Upper lobe of right lung (tissue), 1 donor: ENCODE measurements at places on chromosomes 2 and 18. TPM values are rescaled to one million over a fixed set of nuclear protein-coding genes. Genes with fewer than 3 reads are reported as not detected.

DNA sequence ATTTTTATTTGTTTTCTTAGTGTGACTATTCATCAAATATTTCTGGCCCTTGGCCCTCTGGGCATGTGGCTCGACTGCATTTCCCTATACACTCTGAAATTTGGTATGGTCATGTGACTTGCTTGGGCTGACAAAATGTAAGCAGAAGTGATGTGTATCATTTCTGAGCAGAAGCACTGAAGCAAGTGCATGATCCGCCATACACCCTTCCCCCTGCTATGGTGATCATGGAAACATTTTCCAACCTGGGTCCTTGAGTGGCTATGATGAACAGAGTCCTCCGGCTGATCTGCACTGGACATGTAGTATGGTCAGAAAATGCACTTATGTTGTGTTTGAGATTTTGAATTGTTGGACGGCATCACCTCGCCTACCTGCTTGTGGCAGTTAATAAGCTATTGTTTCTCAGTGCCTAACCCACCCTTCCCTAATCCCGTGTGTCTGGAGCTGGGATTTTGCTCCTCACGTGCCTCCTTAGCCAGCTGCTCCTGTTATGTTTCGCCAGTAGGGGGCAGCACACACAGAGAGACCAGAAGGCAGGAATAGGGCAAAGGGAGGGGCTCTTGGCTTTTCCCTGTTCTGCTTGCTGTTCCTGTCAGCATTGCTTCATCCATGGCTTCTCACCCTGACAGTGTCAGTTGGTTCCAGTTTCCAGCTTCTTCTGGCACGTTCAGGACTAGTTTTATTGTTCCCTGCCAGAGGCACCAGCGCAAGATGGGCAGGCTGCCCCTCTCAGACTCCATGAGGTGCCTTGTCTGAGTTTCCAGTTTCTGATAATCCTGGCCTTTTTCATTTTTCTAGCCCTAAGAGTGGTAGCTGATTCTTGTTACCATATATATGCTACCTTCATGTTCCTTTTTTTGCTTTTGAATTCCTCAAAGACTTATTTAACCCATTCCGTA lies 207.4 kb downstream of the ARL6IP6 start:
- no peaks in the 10 kb centered on the region for H3K36me3 ChIP-seq
- no peak overlapping the region for H3K4me3 ChIP-seq
- DNase-seq: peak; percentile 73
- no peak overlapping the region for H3K27ac ChIP-seq
- no peaks in the 10 kb centered on the region for H3K27me3 ChIP-seq

DNA sequence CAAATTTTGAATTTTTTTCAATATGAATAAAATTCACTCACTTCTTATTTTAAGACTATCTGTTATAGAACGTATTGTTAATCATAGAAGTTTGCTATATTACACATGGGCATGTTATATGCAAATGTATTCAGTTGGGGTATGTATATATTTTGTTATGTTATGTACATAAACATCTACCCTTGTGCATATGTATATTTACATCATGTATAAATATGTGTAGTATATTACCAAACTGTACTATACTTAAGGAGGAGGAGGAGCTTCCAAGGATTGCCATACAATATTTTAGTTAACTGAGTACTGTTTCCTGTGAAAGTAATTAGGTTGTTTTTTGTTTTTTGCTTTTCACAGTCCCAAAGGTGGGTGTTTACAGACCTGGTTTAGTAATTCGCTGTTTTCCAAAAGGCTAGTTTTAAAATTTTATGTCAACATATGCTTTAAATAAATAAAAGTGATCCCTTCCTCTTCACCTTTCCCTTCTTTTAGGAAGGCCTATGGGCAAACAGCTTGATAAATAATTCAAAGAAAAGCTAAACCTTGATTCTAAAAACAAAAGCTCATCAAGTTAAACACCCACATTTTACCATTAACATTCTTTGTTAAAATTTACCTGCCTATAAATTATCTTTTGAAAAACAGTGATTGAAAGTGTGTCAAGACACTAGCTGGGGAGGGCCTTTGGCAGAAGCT lies 12.9 kb upstream of the POU3F3 start:
- H3K27ac ChIP-seq: no peak overlapping the region
- H3K27me3 ChIP-seq: peaks cover 63% of the 10 kb centered on the region
- H3K36me3 ChIP-seq: no peaks in the 10 kb centered on the region
- DNase-seq: no peak
- no peak overlapping the region for H3K4me3 ChIP-seq

- no peaks in the 10 kb centered on the region for H3K4me1 ChIP-seq
- H3K36me3 ChIP-seq: peaks cover 42% of the 10 kb centered on the region
- no peaks in the 10 kb centered on the region for H3K27me3 ChIP-seq
- no peak overlapping the region for H3K4me3 ChIP-seq
- H3K27ac ChIP-seq: no peak overlapping the region
- no peak for DNase-seq
Measured at GRCh38 chr18:36809590-36810381, 19.0 kb downstream of the TPGS2 start.

DNA sequence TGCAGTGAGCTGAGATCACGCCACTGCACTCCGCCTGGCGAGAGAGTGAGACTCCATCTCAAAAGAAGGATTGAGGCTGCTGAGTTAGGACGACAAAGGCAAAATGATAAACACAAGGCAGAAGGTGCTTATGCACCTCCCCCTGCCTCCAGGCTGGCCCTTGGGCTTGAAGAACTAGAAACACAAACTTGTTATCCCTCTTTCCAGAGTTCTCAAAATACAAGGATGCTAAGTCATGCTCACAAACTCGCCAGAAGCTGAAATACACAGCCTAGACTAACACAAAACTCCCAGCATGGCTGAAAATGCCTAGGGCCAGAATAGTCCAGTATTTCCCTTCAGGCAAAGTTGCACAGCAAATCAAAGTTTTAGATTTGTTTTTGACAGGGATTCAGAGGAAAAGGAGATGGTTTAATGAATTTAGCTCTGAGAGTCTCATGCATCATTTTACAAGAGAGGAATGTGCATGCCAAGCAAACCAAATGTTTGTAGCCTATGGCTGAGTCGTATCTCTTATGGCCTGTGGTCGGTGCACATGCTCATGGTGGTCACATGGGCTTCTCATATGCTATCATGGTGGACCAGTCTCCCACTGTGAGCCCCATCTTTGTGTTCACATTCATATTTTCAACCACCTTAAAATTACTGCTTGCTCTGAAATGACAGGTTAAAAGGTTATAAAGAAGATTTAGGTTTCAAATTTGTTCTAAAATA lies 16.2 kb upstream of the MREG start:
- peaks cover 8% of the 10 kb centered on the region for H3K36me3 ChIP-seq
- H3K27ac ChIP-seq: no peak overlapping the region
- peaks cover 5% of the 10 kb centered on the region for H3K4me1 ChIP-seq
- H3K27me3 ChIP-seq: no peaks in the 10 kb centered on the region
- no peak for DNase-seq
- no peak overlapping the region for H3K4me3 ChIP-seq

The UGT1A3 gene
- not detected for total RNA-seq

The SGPP2 gene
- 38.1 TPM for total RNA-seq

The FAM237A gene
- not detected for total RNA-seq

The CNTNAP5 gene
- total RNA-seq: not detected

The SNTG2 gene
- 3.6 TPM for total RNA-seq
